H54 (cell line): ENCODE measurements at places on chromosomes 2 and 18.

DNA sequence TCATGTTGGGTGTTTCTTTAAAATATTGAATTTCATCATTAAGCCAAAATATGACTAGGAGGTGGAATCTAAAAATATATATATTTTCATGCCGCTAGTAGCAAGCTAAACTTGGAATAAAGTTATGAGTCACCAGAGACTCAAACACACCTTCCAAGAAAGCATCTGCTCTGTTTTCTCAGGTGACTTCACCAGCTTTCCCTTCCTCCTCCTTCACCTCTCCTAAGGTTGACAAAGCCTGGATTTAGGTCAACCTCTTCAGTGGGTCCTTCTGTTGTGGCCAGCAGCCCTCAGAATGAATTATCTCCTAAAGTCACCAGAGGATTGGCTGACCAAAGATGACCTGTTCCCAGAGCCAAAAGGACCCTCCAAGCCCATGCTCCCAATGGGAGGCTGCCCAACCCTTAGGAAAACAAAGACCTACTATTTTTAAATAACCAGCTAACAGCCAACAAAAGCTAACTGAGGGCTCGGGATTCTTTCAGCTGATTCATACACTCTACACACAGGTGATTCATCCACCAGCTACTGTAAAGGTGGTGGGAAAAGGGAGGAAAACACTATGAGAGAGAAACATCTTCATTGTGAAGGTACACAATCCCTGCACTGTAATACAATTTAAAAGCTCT is 113.9 kb downstream of the MYO5B start:
- no peak for DNase-seq

DNA sequence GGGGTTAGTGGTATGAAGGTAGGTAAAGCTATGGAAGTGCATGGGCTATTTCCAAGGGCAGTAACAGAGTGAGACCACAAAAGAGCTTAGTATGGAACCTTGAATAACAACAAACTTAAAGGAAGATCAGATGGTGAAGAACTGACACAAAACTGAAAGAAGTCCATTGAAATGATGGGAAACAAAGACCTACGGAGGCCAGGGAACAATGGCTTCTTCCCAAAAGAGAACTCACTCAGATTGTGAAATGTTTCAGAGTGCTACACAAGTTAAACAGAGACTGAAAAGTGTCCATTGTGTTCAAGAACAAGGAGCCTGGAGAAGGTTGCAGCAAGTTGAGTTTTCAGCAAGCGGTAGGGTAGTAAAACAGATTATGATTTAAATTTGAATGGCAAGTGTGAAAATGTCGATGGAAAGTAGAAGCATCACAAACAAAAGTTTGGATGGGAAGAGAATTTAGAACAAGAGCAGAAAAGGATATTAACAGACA is 700.0 kb upstream of the NXPH2 start:
- no peak for DNase-seq

GRCh38 chr2:137566387-137566786 is 397.9 kb upstream of the HNMT start:
- no peak for DNase-seq

- DNase-seq, result peak; percentile 6
Observed at GRCh38 chr2:163800951-163801381, 65.2 kb upstream of the FIGN start.

DNA sequence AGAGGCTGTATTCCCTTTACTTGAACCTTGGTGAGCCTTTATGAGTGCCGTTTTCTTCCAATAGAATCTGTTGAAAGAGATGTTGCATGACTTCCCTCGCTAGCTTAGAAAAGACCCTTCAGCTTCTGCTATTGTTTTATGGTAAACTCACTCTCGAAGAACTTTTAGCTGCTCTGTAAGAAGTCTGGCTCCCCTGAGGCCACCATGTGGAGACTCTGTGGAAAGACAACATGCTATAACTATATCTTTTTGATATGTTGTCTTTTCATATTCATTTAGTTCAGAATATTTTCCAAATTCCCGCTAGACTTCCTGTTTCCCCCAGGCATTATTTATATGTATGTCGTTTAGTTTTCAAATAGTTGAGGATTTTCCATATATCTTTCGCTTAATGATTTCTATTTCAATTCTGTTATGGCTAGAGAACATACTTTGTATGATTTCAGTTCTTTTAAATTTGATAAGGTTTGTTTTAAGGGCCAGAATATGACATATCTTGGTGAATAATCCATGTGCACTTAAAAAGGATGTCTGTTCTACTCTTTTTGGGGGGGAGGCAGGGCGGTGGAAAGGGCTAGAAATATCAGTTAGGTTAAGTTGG is 64.1 kb downstream of the PTPN4 start:
- no peak for DNase-seq

GRCh38 chr2:29747786-29748470 is 173.5 kb downstream of the ALK start:
- peak; percentile 68 for DNase-seq

DNA sequence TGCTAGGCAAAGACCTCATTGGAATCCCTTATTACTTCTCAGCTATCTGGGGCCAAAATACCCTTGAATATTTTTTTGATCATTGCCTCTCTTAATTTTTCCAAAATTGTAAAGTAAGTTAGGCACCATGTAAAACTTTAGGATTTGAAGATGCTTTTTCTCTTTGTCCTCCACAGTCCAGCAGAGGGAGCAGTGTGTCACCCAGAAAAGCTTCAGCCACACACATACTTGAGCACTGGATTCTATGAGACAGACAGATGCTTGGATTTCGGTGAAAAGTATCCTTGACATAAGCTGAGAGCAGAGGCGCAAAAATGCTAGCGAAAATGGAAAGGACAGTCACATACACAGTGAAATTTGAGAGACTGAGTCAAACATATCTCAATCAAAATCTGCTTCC is 74.7 kb upstream of the KCNJ3 start:
- peak; percentile 5 for DNase-seq

DNA sequence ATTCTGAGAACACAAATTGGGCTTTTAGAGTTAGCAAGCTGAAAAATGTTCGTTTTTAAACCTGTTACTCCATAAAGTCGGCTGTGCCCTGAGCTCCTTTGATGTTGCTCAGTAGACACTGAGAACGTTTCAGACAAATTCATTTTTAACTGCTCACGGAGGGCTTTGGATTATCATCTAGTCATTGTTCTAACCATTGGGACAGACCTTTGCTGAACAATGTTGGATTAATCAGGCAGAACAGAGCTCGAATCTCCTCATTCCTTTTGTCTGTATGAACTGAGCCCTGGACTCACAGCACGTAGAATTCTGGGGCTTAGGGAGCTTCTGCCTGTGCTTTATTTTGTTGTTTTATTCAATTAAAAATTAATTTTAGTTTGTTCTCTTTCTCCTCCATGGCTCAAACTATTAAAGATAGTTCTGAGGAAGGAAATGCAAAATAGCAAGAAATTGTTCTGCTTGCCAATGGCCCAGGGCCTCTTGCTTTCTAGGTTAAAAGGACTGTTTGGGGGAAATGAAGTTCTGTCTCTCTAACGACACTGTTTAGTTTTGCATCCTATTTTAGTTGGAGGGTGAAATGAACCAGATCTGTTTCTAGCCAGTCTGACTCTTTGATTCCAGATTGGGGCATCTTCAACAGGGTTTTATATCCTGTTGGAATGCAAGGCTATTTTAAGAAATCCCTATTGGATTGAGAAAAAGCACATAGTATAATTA is 114.7 kb upstream of the CXCR4 start:
- DNase-seq, result no peak

- no peak for DNase-seq
Observed at GRCh38 chr18:58391231-58391825, 237.6 kb downstream of the ALPK2 start.

DNA sequence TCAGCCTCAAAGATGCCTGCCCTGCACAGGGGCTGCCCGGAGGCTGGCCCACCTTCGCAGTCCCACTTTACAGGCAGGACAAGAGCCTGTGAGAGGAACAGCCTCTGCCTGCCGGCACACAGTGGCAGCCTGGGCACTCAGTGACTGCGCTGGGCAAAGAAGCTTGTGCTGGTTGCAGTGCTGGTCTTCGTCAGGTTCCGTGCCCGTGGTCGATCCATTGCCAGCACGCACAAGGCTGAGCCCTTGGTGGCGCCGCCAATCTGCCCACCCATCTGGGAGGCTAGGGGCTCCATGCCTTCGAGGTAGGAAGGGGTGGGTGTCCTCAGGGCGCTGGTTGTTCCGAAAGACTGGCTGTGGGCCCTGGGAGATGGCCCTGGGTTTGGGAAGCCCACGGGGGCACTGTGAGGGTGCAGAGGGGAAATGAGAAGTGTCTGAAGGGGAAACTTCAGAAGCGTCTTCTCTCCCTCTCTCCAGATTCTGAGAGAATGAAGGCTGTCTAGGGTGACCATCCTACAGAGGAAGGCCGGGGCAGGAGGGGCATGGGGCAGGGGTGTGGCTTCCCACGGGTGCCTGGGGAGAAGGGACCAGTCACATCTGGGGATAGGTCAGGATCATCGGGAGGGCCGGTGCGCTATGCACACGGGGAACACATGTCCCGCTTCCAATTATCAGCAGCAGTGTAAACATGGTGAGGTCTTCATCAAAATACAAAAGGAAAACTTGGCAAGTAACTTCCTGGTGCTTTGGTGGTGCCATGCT is 49.1 kb upstream of the HS6ST1 start:
- no peak for DNase-seq

DNA sequence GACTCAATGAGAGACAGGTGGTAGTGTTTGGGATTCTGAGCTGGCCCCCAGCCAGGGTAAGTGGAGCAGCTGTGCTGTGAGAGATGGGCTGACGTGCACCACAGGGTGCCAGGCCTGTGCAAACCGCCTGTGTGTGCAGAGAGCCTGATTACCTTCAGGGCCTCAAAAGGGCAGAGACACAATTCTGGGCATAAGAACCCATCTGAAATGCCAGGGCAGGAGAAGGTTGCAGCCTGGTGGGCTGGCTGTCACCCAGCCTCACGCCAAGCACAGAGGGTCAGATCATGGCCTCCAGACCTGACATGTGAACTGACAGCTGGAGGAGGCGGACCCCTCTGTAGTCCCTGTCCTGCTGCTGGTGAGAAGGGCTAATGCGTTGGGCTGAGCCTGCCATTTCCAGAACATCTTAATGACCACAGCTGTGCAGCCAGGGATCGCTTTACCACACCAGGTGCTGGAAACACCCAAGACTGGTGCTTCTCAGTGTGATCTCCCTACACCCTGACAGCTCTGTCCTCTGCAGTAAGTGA is 100.9 kb downstream of the ARL4C start:
- no peak for DNase-seq

- no peak for DNase-seq
Observed at GRCh38 chr2:204027091-204027490, 90.5 kb downstream of the ICOS start.

- DNase-seq, result no peak
Observed at GRCh38 chr2:26860211-26860850, 12.4 kb downstream of the DPYSL5 start.

GRCh38 chr2:47243596-47244323 is 88.7 kb upstream of the STPG4 start:
- DNase-seq, result no peak

- no peak for DNase-seq
Observed at GRCh38 chr2:176149939-176150583, 1.3 kb upstream of the HOXD4 start.

DNA sequence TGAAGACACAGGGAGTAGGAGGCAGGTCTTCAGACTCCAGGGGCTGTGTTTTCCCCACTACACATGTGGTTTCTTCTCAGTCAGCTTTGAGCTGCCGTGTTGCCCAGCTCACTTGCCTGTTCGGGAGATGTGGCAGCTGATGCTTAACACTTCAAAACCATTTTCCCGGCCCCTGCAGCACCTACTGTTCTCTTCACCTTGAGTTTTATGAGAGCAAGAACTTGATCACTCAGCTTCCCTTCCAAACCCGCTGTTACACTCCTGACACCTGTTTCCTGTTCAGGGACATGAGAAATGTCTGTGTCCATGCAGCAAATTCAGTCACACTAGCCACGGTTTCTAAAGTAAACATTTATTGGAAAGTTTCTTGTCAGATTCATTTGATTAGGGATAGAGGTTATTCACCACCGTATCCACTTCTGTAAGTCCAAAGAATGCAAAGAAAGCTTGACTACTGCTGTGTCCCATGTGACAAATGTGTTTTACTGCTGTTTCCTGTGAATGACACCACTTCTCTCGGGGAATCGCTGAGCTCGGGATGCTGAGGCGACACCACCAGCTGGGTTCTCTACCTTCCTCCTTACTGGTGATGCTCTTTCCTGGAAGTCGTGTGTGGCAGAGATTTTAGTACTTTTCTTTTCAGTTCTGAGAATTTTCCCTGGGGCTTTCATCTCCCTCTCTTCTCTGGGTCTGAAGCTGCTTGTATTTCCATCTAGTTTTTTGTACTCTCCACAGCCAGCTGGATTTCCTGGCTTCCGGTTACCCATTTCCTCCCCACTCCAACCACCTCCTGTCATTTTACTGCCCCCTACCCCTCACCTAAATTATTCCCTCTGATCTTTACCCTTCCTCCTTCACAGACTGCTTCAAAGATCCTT is 91.7 kb downstream of the KLF7 start:
- DNase-seq, result no peak

DNA sequence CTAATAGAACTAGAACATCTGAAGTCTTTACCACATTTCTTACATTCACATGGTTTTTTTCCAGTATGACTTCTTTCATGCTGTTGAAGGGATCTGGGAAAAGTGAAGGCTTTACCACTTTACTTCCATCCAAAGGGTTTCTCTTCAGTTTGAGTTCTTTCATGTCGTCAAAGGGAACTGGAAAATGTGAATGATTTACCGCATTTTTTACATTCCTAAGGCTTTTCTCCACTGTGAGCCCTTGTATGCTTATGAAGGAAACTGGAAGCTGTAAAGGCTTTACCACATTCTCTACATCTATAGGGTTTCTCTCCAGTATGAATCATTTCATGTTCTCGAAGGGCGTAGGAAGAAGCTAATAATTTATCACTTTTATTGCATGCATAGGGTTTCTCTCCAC is 46.7 kb downstream of the NBEAL1 start:
- DNase-seq, result no peak

DNA sequence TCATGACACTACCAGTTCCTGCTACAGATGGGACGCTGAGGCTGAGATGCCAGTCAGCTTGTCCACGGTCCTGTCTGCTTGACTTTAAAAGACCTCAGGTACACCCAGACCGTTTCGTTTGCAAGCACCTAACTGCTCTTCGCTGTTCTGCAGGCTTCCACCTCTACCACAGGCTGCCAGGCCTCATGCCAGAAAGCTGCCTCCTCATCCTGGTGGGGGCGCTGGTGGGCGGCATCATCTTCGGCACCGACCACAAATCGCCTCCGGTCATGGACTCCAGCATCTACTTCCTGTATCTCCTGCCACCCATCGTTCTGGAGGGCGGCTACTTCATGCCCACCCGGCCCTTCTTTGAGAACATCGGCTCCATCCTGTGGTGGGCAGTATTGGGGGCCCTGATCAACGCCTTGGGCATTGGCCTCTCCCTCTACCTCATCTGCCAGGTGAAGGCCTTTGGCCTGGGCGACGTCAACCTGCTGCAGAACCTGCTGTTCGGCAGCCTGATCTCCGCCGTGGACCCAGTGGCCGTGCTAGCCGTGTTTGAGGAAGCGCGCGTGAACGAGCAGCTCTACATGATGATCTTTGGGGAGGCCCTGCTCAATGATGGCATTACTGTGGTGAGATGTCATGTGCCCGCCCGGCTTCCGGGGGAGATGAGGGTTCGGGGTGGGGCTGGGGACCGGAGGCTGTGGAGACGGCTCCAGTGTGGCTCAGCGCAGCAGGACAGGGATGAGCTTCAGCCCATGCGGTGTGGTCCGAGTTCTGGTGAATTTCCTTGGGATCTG is 5.9 kb downstream of the SLC9A4 start:
- no peak for DNase-seq

GRCh38 chr2:161308178-161308955 is at the start of gene PSMD14:
Gene PSMD14, plus strand, starts transcription at chr2:161308425. Its CDS starts 10,401 bp downstream, at chr2:161318826.
- peak; percentile 69 for DNase-seq

- DNase-seq, result no peak
Observed at GRCh38 chr2:148614014-148614321, 30.6 kb upstream of the EPC2 start.
